ENCODE measurements at places on chromosomes 5 and 9.

DNA sequence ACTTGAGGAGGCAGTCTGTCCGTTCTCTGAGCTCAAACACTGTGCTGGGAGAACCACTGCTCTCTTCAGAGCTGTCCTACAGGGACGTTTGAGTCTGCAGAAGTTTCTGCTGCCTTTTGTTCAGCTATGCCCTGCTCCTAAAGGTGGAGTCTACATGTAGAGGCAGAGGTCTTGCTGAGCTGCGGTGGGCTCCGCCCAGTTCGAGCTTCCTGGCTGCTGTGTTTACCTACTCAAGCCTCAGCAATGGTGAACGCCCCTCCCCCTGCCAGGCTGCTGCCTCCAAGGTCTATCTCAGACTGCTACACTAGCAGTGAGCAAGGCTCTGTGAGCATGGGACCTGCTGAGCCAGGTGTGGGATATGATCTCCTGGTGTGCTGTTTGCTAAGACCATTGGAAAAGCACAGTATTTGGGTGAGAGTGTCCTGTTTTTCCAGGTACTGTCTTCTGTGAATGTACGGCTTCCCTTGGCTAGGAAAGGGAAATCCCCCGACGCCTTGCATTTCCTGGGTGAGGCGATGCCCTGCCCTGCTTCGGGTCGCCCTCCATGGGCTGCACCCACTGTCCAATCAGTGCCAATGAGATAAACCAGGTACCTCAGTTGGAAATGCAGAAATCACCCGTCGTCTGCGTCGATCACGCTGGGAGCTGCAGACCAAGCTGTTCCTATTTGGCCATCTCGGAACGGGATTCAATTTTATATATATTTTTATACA, 58.5 kb downstream of the CNTRL start:
- no peak for DNase-seq

DNA sequence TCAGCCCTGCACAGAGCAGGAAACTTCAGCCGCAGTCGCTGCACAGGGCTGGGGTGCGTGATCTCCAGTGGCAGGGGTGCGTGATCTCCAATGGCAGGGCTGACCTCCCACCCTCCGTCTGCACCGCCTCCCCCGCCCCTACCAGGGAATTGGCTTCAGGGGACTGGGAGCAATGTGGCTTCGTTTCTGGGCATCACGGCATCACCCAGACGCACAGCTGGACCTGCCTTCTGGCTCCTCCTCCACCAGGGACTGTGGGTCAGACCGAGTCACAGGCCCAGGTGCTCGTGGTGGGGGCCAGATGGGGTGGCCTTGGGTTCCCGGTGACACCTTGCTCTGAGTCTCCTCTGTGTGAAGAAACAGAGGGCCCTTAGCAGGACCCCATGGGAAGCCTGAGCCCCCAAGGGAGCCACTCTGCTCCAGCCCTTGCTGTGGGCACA, 51.1 kb downstream of the AHRR start:
- no peak for DNase-seq

GRCh38 chr5:148002451-148002850, 61.3 kb upstream of the SPINK5 start:
- DNase-seq = no peak

GRCh38 chr5:103480246-103480645, 82.3 kb downstream of the NUDT12 start:
- DNase-seq = no peak
